ENCODE measurements at places on chromosomes 7 and 10. TPM values are rescaled to one million over a fixed set of nuclear protein-coding genes. Genes with fewer than 3 reads are reported as not detected.

The CALHM1 gene
- not detected for total RNA-seq

- DNase-seq, result peak; percentile 27
These were observed 69.6 kb upstream of the ADO start for GRCh38 chr10:62734781-62735463.

- DNase-seq, result no peak
These were observed 338.7 kb downstream of the DNAJB6 start for GRCh38 chr7:157675427-157675927.

- DNase-seq, result no peak
These were observed 53.3 kb upstream of the SAMD8 start for GRCh38 chr10:75058161-75058560.

- no peak for DNase-seq
These were observed 490.2 kb upstream of the IGFBP3 start for GRCh38 chr7:46411236-46411635.

The UFSP1 gene
- total RNA-seq, result 0.64 TPM

GRCh38 chr7:21743493-21743892 is 200.7 kb downstream of the DNAH11 start:
- DNase-seq, result no peak

GRCh38 chr7:17401791-17402627 is 103.6 kb downstream of the AHR start:
- DNase-seq, result no peak

The EFCAB10 gene
- total RNA-seq, result not detected

The LBX1 gene
- total RNA-seq, result not detected

The POT1 gene
- total RNA-seq, result 36.1 TPM
